NCI-H1694 treated with DMSO at 0.1 percent for 48 hours (cell line): ENCODE measurements at places on chromosomes 16 and 17.

DNA sequence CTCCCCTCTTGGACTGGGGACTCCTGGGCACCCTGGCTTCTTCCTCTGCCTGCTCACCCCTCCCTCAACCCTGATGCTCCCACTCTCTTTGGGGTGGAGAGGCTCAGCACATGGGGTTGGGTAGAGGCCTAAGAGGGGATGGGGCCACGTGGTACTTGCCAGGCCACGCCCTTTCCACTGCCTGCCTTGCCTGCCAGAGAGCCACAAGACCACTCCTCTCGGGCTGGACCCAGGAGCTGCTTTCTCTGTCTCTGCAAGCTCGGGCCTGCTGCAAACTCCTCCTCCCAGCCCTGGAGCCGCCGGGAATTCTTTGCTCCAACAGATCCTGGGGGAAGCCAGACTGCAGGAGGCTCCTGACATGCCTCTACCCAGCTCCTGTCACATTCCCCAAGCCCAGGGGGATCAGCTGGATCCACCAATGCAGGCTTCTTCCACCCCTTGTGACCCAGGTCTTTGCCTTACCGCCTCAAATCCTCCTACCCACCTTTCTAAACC lies 11.8 kb downstream of the DLX4 start:
- DNase-seq: peak; percentile 96

GRCh38 chr17:16974569-16975276 lies 2.8 kb upstream of the TNFRSF13B start:
- no peak for DNase-seq

- peak; percentile 60 for DNase-seq
Measured at GRCh38 chr17:34584805-34585416, 5.5 kb downstream of the TMEM132E start.

GRCh38 chr17:53353919-53354351 lies 468.8 kb upstream of the KIF2B start:
- peak; percentile 98 for DNase-seq

- no peak for DNase-seq
Measured at GRCh38 chr16:58010886-58011285, 9.7 kb downstream of the USB1 start.

DNA sequence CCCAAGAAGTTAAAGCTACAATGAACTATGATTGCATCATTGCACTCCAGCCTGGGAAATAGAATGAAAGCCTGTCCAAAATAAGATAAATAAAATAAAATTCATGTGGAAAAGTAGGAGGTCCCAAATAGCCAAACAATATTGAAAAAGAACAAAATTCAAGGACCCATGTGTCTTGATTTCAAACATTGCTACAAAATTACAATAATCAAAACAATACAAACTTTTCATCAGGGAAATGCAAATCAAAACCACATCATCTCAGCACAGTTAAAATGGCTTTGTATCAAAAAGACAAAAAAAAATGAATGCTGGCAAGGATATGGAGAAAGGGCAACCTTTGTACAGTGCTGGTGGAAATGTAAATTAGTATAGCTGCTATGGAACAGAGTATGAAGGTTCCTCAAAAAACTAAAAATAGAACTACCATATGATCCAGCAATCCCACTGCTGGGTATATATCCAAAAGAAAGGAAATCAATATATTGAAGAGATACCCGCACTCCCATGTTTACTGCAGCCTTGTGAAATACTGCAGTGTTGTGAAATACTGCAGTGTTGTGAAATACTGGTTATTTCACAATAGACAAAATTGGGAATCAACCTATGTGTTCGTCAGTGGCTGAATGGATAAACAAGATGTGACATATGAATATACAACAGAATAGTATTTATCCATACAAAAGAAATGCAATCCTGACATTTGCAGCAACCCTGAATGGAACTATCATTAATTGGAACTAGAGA lies 24.5 kb upstream of the ZNF287 start:
- no peak for DNase-seq

- DNase-seq: no peak
Measured at GRCh38 chr17:83200751-83201150, 121.3 kb downstream of the METRNL start.

GRCh38 chr17:67855504-67856324 lies 30.4 kb downstream of the BPTF start:
- no peak for DNase-seq

DNA sequence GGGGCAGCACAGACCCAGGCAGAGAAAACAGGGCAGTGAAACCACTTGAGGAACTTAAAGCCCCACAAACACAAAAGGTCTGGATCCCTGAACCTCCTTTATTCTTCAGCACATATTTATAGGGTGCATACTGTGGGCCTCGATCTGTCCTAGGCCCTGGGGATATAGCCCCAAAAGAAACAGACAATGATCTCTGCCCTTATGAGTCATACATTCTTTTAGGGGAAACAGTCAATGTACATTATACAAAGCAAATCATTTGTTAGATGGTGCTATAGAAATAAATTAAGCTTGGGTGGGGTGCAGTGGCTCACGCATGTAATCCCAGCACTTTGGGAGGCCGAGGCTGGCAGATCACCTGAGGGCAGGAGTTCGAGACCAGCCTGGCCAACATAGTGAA lies 10.0 kb upstream of the HES7 start:
- DNase-seq: no peak

DNA sequence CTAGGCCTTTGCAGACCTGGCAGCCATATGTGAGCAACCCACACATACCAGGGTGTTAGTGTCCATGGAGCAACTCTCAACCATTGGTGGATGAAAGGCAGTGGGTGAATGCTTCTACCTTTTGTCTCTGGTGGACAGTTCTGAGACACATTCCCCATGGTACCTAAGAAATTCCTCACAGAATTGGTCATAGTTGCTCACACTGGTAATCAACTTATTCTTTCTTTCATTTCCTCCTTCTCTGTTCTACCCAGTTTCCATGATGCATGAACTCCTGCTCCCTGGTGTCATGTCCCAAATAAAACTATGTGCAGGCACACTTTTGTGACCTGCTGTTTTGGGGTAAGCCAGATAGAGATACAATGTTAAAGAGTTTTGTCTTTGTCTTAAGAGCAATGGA lies 33.2 kb upstream of the MPHOSPH6 start:
- no peak for DNase-seq

DNA sequence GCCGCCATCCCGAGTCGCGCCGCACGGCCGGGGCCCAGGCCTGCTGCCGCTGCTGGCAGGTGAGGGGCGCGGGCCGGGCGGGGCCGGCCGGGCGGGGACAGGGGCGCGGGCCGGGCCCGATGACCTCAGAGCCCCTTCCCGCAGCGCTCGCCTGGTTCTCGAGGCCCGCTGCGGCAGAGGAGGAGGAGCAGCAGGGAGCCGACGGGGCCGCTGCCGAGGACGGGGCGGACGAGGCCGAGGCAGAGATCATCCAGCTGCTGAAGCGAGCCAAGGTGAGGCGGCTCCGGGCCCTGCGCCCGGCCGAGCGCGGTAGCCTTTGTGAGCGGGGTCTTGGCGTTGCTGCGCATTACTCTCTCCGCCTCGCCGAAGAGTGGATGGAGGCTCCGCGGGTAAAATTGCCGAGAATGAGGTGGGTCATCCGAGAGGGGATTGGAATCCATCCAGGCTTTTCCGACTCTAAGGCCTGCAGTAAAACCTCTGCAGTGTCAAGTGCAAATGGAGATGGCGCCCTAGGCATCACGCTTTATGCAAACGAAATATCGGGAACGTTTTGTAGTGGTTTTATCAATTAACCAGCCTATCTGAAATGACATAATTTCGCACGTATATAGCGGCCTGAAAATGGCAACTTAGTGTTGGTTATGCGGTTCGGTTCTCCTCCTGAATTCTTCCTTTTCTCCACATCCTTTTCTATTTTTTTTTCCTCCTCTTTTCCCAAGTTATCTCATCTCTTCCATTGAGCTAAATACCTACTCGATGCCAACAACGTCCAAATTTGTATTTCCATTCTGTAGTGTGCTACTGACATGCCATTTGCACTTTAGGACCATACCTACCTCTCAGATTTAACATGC lies 577 bp downstream of the TTC19 start:
- DNase-seq: no peak

DNA sequence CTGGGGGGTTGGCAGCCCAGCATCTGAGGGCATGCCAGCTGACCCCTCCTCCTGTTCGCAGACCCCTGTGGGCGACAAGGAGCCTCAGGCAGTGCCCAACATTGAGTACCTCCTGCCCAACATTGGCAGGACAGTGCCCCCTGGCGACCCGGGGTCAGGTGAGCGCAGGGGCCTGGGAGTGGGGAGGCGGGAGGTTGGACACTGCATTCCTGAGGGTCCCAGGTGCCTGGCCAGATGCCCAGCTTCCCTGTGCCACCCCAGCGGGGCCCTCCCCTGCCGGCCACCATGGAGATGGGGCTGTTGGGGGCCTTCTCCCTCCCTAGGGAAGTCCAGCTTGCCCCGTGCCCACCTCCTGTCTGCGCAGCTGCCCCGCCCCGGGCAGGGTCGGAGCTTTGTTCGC lies 70.1 kb downstream of the ARHGAP23 start:
- DNase-seq: no peak

GRCh38 chr16:20301840-20302239 lies 25.5 kb downstream of the GP2 start:
- no peak for DNase-seq

DNA sequence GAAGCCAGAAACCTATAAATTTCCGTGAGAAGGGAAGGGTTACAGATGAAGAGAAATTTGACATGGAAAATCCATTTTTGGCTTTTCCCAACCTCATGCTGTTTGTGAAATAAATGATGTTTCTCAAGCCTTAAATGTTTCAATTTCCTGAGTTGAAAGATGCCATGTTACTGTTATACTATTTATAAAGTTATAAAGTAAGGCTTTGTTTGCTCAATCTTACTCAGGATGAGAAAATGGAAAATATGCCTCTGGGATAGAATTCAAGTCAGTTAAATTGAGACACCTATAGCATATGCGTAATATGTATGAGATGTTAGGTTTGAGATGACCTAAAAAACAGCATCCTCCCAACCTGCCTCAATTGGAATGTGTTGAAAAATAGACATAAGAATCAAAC lies 19.9 kb upstream of the FAM20A start:
- DNase-seq: no peak

DNA sequence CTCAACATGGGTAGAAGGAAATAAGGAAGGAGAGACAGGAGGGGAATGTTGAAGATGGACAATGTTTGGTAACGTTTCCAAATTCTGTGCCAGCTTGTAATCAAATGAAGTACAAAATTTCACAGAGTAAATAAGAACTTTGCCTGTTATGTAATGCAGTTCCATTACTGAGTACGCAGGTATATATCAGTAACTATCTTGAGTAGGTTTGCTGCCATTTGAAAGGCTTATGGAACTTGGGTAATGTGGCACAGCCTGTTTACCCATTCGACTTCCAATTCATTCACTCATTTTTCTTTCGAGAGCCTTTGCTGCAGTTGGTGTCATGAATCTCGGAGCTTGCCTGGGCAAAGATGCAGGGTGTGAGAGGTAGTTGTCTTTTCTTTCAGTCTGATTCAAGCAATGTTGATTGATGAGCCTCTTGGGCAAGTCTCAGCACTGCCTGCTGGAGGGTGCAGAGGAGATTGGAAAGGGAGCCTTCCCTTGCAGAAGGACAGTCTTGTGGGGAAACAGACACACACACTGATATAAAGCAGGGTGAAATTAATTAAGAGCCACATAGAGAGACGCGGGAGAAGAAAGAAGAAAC lies 53.4 kb downstream of the ZNF18 start:
- no peak for DNase-seq

- DNase-seq: no peak
Measured at GRCh38 chr16:1640261-1640941, 28.2 kb downstream of the CRAMP1 start.

- DNase-seq: no peak
Measured at GRCh38 chr16:11562941-11563340, 23.8 kb downstream of the LITAF start.

DNA sequence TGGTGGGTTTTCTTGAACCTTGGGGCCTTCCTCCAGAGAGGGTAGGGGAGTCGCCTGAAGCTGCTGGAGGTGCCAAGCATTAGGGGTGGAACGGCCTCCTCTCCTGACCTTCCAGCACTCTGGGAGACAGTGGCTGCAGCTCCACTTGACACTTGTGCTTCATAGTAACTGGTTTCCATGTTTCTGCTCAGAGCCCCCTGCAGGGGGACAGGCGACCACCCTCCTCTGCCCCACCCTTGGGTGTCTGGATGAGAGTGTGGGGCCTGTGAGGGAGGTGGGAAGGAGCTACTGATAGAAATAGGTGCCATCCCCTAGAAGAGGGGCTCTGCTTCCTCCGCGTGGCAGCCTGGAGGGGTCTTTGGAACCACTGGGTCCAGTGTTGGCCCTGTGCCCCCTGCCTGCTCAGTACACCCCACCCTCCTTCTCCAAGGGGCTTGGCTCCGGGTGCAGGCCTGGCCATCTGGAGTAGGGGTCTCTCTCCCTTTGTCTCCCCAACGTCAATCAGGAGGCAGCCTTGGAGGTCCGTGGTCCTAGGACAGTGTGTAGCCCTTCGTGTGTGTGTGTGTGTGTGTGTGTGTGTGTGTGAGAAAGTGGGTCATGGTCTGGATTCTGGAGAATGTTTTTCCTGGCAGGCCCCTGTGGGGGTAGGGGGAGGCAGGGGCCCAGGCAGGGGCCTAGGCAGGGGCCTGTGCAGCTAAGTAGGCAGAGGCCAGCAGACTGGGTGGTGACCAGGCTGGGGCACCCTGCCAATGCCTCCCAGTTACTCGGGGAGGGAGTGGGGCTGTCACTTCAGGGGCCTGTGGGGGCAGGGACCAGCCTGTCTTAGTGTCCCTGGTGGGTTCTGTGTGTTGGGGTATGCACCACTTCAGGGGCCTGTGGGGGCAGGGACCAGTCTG lies 4.9 kb downstream of the LASP1 start:
- DNase-seq: no peak

- DNase-seq: no peak
Measured at GRCh38 chr16:1963806-1964505, 670 bp downstream of the RPS2 start.

DNA sequence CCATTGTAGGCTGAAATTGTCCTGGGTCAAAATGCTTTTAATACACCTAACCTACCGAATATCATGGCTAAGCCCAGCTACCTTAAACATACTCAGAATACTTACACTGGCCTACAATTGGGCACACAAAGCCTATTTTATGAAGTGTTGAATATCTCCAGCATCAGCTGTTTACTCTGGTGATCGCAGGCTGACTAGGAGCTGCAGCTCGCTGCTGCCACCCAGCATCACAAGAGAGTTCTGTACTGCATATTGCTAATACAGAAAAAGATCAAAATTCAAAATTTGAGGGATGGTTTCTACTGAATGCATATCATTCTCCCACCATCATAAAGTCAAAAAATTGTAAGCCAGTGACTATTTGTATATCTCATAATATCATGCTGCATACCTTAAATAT lies 55.3 kb downstream of the ULK2 start:
- DNase-seq: no peak

DNA sequence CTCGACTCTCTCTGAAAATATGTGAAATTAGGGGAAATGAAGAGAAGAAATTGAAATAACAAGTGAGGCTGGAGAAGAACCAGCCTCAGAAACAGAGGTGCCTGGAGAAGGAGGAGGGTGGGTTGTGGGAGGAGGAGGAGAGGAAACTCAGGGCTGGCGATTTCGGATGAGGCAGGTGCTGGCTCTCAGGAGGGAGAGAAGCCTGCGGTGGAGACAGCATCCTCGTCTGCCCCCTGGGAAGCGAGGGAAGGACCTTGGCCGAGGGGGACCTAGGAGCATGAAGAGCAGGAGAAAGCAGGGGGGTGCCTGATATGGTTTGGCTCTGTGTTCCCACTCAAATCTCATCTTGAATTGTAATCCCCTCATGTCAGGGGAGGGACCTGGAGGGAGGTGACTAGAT lies 264.7 kb upstream of the TNRC6C start:
- DNase-seq: no peak
